Hypothalamus (tissue), 51 donors: ENCODE measurements at places on chromosomes 5 and 9.

GRCh38 chr5:98735806-98736507 lies 37.5 kb upstream of the RGMB start:
- no peak for DNase-seq

DNA sequence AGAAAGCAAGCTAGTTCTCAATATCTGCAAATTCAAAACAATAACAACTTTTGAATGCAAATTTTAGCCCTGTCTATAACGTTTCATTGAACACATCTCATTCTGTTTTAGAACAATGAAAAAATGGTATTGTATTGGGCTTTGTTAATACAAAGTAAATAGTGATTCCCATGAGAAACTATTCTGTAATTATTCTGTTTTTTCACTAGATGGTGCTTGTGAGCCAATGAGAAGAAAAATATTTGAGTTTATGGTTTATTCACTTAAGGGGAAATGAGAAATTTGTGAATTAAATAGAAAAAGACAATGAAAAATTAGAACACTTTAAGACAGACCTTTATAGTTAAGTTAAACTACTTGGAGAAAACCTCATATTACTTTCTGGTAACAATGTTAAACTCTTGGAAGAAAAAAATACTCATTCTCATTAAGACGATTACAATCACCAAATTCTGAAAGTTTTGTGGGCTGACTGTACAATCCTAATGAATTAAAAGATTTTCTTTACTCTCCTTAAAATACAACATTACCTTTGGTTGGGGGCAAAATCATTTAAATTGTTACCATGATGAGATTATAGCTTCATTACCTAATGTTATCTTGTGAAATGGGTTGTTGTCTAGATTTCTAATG lies 127.0 kb downstream of the NNT start:
- DNase-seq = no peak

DNA sequence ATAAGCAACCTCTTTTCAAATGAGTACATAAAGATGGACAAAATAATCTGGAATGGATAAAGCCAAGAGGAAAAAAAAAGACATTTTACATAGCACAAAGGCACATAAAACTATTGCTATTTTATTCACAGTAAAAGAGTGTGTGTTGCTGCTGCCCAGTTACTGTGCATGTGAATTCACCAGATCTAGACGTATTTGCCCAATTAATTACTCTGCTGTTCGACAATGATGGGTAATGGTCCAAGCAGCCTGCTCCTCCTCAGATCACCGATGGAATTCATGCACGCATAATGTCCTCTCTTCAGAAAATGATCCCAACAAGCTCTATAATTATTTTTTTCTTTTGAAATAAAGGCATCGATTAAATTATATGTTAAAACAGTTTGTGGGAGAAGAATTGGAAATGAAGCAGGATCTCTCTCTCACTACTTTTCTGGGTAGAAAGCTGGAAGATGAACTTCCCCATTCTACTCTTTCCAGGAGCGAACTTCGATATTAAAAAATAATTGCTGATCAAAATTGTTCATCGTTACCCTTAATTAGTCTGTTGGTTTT lies 357.4 kb upstream of the CCNH start:
- DNase-seq = no peak

GRCh38 chr9:2216591-2216990 lies 201.4 kb downstream of the SMARCA2 start:
- DNase-seq = no peak

DNA sequence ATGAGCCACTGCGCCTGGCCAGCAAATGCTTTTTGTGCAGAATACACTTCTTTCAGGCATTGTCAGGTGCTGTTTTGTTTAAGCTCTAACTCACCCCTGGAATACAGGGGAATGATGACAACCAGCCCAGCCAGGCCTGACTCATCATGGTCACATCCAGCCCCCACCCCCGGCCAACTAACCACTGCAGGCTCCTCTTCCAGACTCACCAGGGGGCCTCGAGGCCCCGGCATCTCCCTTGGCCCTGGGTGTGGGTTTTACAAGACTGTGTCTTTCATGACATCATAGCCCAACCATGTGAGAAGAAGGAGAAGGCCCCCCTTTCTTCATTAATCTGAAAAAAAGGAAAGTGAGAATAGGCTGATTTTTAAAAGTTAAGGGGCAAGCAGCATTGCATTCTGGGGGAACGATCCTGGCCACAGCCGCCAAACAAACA lies 35.5 kb downstream of the OLFML2A start:
- DNase-seq = no peak
